EL (cell line): ENCODE measurements at places on chromosomes 5 and 9.

- no peak for DNase-seq
Measured at GRCh38 chr9:84254972-84255371, 85.6 kb downstream of the SLC28A3 start.

DNA sequence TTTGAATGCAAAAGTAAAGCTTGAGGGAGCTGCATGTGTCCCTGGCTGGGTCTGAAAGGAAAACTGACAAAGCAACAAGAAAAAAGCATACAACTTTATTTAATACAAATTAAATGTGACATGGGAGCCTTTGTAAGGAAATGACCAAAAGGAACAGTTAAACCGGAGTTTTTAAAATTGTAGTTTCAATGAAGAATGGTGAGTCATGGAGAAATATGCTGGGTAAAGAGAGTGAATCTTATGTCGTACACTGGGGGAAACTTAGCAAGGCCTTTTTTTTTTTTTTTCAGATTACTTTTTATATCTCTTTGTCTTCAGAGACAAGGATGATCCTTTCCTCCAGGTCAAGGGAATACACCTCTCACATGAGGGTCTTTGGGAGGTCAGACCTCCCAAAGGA is 50.1 kb upstream of the FBXL17 start:
- peak; percentile 48 for DNase-seq

- no peak for DNase-seq
Measured at GRCh38 chr5:120260651-120261050, 203.4 kb upstream of the PRR16 start.

GRCh38 chr9:127803507-127804352 is 1.0 kb downstream of the FPGS start:
- DNase-seq = peak; percentile 67

- no peak for DNase-seq
Measured at GRCh38 chr5:1508659-1509290, 15.0 kb downstream of the LPCAT1 start.

GRCh38 chr9:98311541-98311940 is 56.1 kb upstream of the TBC1D2 start:
- DNase-seq = no peak

GRCh38 chr5:83077662-83078261 is 415 bp downstream of the XRCC4 start:
- peak; percentile 45 for DNase-seq

GRCh38 chr9:23638837-23639426 is 187.1 kb downstream of the ELAVL2 start:
- no peak for DNase-seq
